ENCODE measurements at places on chromosomes 1 and 21.

GRCh38 chr1:184895086-184895485, 79.2 kb downstream of the NIBAN1 start:
- DNase-seq, result no peak

GRCh38 chr1:246367041-246367440, 140.0 kb downstream of the SMYD3 start:
- no peak for DNase-seq

- DNase-seq, result no peak
These were observed 56.9 kb upstream of the IVNS1ABP start for GRCh38 chr1:185373813-185374529.

DNA sequence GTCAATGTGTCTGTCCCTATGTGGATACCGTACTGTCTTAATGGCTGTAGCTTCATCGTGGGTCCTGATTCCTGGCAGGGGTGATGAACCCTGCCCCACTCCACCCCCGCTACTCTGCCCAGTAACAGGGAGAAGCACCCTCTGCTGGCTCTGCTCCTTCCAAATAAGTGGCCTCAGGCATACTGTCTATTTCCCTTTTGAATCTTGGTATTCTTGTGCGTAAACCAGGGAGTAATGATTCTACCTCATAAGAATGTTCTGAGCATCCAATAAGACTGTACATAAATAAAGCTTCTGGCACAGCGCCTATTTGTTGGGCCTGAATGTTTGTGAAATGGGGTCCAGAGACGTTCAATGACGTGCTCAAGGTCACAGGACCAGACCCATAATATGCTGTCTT, 35.2 kb upstream of the CTPS1 start:
- no peak for DNase-seq

GRCh38 chr21:43910460-43910859, 45.4 kb downstream of the AGPAT3 start:
- DNase-seq, result no peak

- DNase-seq, result no peak
These were observed 50.6 kb downstream of the DNTTIP2 start for GRCh38 chr1:93828367-93828755.

DNA sequence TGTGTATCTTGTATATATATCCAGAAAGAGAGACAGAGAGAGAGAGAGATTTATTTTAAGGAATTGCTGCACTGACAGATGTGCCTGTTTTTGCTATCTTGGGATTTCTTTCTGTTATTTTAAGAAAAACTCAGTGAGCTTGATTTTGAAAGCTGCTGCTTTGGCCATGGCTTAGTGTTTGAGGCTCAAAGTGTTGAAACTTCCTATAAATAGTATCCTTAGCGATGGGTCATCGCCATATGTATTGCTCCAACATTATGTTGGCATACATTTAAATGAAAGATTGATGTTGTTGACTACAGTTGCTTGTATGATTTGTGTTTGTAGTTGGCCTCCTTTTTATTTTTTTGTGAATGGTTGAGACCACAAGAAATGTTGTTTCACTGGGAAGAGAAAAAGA, 29.0 kb upstream of the NTPCR start:
- DNase-seq, result no peak

GRCh38 chr1:177646757-177647730, 322.8 kb downstream of the SEC16B start:
- no peak for DNase-seq

GRCh38 chr1:72557446-72558049, 275.2 kb upstream of the NEGR1 start:
- no peak for DNase-seq

DNA sequence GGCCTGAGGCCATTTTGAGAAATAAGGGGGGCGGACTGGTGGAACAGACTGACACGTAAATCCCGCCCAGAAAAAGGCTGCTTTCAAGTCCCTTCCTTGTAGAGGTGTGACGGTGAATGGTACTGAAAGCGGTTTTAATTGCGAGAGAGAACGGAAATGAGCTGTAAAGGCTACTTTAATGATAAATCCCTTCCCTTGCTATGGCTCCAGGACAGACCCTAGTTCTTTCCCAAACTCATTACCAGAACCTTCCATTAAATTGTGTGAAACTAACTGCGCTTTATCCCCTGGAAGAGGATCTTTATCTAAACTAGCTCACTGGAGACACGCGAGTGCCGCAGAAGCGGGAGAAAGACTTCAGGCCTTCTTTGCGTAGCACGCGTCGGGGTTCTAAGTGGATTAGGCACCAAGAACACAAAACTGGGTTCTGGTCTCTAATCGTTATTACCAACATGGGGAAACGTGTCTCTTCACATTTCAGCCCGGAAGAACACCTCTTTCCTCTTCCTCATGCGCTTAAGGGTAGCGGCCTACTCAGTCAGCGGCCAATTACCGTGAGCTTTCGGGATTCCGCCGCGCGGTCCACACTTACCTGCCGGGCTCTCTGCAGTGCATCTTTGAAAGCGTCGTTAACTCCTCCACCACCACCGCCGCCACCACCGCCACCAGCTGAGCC, 441 bp downstream of the FUBP1 start:
- peak; percentile 82 for DNase-seq

DNA sequence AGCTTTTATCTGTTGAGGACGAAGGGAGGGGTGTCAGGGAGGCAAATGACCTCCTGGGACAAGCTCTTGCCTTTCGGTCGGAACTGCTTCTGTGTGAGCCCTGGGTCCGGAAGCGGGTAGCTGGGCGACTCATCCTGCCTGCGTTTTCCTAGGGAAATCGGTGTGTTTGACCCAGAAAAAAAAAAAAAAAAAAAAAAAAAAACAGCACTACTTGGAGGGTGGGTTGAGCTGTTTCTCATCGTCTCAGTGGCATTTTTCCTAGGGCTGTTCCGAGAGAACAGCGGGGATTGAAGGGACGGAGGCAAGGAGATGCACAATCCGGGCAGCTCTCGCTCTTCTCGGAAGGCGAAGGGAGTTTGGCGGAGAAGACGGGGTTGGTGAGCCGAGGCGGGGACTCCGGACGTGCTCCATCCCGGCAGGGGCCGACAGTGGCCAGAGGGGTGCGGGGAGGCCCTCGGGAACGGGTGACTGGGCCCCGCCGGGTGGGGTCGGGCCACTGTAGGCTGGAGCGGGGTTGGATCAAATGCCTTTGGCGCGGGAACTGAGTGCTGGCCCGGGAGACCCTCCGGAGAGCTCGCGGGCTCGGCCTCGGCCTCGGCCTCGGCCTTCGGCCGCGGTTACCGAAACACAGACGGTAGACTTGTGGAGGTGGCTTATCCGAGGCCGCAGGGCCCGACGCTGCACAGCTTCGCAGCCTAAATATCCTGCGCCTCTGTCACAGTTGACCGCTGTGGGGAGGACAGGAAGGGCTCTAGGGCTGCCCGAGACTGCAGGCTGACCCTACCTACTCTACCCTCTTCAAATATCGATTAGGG, 2.4 kb upstream of the BARHL2 start:
- DNase-seq, result no peak

- no peak for DNase-seq
These were observed 6.6 kb upstream of the RUNX3 start for GRCh38 chr1:24936684-24937083.

DNA sequence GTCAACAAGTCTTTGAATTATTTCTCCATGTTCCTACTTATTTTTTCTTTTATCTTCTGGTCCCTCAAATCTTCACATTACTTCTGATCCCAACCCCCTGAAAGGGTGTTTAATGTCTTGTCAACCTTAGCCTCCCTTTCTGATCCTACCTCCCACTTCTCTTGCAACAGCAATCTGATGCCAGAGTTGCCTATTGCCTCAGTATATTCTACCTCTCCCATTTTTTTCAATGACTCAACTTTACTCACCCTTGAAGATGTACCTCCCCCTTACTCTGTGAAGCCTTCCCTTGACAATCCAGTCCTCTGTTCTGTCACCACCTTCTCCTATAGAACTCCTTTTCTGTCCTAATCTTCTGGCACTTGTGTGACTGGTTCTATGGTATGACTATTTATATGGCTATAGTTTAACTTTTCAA, 99.5 kb upstream of the CD55 start:
- no peak for DNase-seq

DNA sequence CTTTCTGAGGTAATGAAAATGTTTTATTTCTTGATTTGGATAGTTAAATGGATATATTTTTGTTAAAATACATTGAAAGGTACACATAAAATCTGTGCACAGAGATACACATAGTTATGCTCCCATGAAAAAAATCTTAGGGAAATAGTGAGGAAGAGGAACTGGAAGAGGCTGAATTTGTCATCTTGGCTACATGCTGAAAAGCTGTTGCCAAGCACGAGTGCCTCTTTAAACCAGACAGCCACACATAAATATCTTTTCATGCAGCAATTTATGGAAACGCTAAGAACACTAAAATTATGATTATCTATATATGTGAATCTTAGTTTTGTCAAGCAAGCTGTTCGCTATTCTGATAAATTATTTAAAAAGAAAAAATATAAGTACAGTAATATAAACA, 12.8 kb upstream of the ADAR start:
- DNase-seq, result no peak

GRCh38 chr21:34073749-34074282, 438 bp downstream of the MRPS6 start:
- peak; percentile 51 for DNase-seq

DNA sequence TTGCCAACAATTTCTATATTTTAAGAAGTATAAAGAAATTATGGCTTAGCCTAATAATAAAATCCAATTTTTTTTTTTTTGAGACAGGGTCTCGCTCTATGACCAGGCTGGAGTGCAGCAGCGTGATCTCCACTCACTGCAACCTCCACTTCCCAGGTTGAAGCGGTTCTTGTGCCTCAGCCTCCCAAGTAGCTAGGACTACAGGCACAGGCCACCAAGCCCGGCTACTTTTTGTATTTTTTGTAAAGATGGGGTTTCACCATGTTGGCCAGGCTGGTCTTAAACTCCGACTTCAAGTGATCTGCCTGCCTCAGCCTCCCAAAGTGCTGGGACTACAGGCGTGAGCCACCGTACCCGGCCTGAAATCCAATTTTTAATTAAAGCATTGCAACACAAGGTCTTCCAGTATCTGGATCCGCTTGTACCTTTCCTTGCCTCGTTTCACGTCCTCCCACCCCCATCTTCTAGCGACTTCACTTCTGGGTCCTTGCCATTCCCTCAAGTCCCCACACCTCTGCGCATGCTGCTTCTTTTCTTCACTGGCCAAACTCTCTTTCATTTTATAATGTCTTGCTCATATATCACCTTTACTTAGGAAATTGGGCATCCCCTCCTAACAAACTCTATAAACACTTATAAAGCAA, 2.3 kb downstream of the FUBP1 start:
- DNase-seq, result no peak

- no peak for DNase-seq
These were observed 55.5 kb downstream of the MORN1 start for GRCh38 chr1:2335721-2336455.

DNA sequence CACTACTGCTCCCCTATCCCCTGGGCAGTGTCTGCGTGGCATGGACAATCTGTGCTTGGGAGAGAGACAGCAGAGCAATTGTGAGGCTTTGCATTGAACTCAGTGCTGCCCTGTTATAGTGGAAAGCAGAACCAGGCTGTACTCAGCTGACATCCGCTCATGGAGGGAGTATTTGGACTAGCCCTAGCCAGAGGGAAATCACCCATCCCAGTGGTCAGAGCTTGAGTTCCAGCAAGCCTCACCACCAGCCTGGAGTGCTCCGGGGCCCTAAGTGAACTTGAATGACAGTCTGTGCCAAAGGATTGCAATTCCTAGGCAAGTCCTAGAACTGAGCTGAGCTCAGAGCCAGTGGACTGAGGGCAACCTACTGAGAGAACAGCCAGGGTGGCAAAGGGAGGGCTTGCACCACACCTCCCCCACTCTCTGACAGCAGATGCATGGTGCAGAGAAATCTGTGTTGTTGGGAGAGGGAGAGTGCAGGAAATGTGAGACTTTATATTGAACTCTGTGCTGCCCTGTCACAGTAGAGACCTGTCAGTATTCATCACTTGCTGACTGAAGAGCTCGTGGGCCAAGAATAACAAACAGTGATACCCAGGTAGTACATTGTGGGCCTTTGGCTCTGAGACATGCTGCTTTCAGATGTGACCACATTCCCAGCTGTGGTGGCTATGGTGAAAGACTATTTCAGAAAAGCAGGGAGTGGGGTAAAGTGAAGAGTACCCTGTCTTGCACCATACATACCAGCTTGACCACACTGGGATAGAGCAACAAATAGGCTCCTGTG, 107.7 kb upstream of the SLC5A9 start:
- DNase-seq, result no peak

- no peak for DNase-seq
These were observed 62.6 kb downstream of the ZBTB18 start for GRCh38 chr1:244113532-244114320.

GRCh38 chr1:187042538-187042937, 213.8 kb downstream of the PLA2G4A start:
- DNase-seq, result no peak

- no peak for DNase-seq
These were observed 20.9 kb downstream of the SYT11 start for GRCh38 chr1:155880251-155880650.

DNA sequence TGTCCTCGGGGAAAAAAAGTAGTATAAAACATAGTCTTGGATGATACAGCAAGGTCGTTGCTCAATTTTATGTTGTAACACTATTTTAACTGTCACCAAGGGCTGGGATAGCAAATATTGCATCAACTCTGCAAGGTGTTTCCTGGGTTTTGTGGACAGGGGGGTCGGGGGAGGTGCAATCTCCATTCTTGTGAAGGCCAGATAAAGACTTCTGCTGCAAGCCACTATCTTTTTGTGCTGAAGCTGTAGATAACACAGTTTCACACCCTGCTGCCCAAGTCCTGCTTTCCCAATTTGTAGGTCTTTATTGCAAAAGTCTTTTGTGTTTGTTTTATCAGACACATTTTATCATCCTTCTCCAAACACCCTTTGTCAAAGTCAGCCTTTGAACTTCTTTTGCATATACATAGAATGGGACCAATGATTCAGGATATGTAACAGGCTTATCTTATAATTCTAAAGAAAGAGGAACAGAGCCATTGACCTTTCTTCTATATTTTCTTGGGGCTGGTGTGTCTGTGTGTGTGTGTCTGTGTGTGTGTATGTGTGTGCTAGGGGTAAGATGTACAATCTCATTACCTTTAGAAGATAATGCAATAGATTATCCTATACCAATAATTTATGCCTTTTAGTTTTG, 140.6 kb downstream of the RUNX1 start:
- no peak for DNase-seq

DNA sequence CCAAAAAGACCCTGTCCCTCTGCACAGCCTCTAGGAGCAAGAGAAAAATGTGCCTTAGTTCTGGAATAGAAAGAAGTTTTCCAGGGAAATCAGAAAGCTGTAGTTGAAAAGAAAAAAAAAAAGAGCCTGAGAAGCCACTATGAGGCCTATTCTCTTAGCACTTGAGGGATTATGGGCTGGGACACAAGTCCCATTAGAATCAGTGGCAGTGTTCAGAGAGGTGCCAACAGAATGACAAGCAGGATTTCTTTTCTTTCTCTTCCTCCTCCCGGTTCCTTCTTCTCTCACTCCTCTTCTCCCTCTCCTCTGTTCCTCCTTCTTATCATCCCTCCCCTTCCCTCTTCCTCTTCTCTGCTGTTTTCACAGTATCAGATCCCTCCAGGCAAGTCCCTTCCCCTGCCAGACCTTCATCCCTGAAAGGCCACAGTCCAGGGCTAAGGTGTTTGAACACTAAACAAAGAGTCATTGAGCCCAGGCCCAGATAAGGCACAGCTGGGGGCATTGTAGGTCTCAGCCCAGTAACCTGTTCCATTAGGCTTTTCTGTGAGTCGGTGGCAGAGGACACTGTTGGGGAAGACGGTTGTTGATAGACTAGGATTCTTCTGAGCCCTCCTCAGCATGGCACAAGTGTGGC, 64.7 kb upstream of the LPGAT1 start:
- no peak for DNase-seq

GRCh38 chr1:182644886-182645285, 39.5 kb downstream of the RGS8 start:
- DNase-seq, result peak; percentile 25

All from GM10248 (cell line).